ENCODE measurements at places on chromosomes 7 and 10.

DNA sequence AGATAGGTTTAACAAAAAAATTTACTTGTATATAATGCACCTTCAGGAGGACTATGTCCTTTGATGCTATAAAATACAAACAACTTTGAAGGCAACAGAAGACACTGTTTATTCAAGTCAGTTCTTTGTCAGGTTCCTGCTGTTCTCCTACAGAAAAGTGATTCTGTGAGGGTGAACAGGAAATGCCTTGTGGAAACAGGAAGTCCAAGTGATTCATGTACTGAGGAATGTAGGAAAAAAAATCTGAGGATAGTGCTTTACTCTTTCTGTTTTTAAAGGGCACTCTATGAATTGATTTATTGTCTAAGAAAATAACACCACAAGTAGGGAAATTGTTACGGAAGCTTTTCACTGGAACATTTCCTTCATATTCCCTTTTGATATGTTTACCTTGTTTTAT, 171.9 kb downstream of the HDAC9 start:
- no peak for DNase-seq

GRCh38 chr7:32275216-32276009, 205.2 kb upstream of the PDE1C start:
- no peak for DNase-seq

DNA sequence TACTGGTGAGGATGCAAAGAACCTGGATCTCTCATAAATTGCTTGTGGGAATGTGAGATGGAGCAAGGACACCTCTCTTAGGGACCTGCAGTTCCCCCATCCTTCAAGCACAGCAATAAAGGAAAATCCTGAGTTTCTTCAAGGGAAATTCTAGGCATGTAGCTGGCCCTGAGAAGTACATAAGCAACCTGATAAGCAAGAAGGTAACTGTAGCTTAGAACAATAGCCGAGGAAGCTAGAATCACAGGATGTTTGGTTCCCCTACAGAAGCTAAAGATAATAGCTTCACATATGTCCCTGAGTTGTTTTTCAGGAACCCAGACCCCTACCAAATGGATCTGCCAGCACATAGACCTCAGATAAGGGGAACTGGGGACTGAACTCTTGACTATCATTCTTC, 11.6 kb upstream of the UPP1 start:
- DNase-seq = no peak

DNA sequence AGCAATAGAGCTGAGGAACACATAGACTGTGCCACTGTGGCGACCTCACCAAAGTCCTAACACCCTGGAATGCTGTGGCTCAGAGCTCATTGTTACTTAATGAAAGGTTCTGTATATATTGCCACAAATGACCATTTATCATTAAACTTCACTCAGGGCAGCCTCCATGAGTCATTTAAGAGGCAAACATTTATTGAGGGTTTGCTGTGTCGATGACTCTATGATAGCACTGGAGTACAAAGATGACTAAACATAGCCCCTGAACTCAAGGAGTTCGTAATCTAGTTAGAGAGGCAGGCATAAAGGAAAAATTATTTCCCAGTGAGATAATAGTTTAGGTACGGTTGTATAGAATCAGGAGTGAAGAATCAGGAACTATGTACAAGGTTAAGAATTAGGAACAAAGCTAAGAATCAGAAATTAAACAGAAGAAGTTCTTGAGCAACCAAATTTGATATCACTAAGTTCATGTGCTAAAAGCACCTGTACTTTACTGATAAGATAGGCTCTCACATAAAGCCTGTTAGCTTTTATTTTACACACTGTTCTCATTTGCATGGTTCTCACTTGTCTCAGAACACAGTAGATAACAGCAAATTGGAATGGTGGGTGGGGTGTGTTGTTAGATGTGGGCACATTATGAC, 7.9 kb downstream of the ENTPD7 start:
- DNase-seq = no peak

- DNase-seq = no peak
Measured at GRCh38 chr7:69334701-69335100, 263.6 kb upstream of the AUTS2 start.

DNA sequence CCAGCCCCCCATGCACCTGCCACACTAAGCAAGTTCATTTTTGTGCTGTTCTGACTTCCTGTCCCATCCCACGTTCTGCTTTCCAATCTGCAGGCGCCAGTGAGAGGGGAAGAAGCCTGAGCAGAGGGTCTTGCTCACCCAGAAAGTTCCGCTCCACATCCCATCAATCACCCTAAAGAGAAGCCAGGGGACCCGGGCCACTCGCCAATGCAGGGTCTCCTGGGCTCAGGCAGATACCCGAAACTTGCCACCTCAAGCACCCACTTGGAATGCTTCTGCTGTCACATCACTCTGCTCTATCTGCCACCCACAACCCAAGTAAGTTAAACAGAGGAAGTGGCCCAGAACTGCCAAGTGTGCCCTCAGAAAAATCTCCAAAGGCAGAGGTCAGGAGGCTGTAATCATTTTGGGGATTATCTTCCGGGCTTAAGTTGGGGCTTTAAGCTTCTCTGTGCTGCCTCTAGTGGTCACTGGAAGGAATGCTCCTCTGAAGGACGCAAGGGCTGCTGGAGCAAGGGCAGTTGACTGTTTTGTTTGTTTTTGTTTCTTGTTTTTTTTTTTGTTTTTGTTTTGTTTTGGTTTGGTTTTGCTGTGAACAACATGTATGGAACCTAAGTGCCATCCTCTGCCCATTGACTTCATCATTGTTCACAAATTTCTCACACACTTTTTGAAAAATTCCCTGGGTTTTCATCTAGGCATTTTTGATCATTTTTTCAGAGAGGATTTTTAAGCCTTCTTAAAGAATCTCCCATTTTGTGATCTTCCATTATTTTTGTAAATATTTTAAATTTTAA, 25.5 kb downstream of the PRR15 start:
- peak; percentile 11 for DNase-seq

GRCh38 chr10:118832241-118832651, 77.5 kb upstream of the CACUL1 start:
- DNase-seq = no peak

DNA sequence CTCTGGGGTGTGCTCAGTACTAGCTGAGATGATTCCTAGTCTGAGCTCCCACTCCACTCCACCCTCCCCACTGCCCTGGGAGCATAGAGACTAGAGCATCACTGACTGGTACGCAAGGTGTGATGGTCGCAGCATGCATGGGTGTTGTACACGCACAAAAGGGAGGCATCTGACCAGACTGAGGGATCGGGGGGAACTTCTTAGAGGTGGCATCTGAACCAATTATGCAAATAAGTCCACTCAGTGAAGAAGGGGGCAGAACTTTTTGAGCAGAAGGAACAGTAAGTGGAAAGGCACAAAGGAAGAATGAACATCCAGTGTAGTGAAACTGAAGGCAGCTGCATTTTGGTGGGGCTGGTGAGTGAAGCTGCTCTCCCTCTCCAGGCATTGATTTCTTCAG, 25.5 kb downstream of the PDSS1 start:
- DNase-seq = no peak

- DNase-seq = no peak
Measured at GRCh38 chr7:610531-611280, 91.1 kb upstream of the PDGFA start.

- no peak for DNase-seq
Measured at GRCh38 chr10:99530108-99531025, 2.4 kb upstream of the NKX2-3 start.

- DNase-seq = no peak
Measured at GRCh38 chr10:22420787-22421517, 75.7 kb downstream of the SPAG6 start.
